ENCODE measurements at places on chromosomes 5 and 9.

DNA sequence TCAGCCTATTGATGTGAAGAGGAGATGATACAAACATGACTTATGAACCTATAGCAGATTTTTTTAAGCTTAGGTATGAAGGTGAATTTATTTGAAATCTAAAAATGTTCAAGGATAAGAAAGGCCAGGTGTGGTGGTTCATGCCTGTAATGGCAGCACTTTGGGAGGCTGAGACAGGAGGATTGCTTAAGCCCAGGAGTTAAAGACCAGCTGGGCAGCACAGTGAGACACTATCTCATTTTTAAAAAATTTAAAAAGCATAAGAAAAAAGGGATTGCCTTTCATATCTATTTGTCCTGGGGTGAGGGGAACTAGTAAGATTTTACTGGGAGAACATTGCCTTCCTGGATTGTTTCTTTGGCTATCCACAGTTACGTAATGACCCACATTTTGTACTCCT is 40.8 kb upstream of the SRP19 start:
- no peak for DNase-seq

DNA sequence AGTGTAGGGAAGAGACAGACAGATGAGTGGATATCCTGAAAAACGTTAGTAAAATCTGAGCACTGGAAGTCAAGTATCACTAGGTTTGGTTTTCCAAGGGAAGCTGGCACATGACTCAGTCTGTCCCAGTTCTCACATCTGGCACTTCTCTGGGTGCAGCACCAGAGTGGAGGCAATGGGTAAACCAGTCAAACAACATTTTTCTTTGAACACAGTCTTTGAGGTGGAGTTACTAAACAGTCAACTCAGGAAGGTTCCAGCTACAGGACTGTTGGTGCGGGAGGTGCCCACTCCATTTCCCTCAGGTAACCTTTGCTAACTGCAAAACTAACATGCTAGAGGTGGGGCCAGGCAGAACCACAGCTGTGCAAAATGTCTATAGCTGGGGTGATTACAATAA is 301.4 kb upstream of the RFX3 start:
- DNase-seq: no peak

GRCh38 chr5:145245354-145245753 is 589.8 kb downstream of the PRELID2 start:
- no peak for DNase-seq

DNA sequence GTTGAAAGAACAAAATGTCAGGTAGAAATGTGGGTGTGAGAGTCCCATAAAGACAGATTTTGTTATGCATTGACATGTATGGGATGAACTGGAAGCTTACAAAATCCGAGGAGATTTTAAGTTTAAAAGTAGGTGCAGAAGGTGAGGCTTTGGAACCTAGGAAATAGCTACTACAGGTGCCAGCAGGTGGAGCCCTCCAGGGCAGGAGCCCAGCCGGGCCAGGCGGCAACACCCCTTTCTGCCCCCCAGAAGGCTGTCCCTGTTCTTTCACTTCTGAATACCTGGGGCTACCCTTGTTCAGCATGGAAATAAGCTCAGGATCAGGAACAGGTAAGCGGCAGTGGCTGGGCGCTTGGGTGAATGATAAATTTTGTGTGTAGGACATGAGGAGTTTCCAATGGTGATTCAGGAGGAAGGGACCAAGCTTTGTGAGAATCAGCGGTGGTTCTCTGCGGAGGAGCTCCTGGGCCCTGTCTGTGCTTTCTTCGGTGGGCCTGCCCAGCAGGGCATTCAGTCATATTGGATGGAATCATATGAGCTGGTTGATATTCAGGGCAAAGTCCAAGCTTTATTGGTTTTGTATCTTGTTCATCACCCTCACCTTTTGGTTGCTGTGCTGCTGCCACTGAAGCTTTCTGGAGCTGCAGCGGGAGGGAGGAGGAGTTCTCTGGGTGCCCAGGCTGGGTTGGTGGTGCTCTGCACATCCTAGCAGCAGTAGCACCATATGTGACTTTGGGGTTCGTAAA is 12.3 kb downstream of the PCBD2 start:
- DNase-seq: no peak

DNA sequence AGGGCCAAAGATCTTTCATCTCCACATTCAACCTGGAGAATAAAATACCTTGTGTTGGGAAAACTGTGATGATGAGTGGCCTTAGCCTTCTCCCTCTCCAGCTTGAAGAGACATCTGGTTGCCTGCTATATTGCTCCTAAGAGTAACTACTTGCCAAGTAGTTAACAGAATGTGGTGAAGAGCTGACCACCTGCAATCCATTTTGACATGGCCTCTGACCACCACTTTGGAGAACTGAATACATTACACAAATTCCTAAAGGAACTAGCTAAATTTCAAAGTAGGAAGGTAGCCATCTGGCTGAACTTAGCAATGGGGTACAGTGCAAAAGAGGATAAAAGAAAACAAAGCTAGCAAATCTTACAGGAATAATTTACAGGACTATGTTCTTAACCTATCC is 7.2 kb downstream of the TBCA start:
- no peak for DNase-seq

DNA sequence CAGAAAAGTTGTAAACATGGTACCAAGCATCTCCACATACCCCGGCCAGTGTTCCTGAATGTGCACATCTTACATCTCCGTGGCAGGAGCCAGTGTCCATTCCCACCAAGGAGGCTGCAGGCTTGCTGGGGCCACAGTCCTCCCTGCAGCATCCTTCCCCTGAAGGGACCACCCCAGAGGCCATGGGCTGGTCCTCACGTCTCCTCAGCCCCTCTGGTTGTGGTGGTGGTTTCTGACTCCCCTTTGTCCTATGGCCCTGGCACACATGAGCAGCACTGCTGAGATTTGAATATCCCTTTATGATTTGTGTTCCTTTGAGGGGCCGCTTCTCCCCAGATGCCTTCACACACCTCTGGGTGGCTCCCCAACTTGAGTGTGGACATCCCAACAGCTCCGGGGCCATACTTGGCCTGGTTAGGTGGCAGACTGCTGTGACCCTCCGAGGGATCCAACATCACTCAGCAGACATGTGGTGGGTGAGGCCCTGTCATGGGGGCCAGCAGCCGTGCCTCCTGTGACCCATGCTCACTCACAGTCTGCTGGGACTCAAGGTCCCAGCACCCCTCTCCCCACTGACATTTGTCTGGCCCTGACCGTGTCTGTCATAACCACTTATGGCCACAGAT is 14.3 kb downstream of the PHF2 start:
- DNase-seq: no peak

- no peak for DNase-seq
These were observed 41.3 kb downstream of the CAST start for GRCh38 chr5:96703384-96703920.

- DNase-seq: no peak
These were observed 395.7 kb downstream of the TMEM161B start for GRCh38 chr5:87872986-87873385.

Measured in effector CD8-positive, alpha-beta T cell (primary cell).